ENCODE measurements at places on chromosomes 6 and 20.

DNA sequence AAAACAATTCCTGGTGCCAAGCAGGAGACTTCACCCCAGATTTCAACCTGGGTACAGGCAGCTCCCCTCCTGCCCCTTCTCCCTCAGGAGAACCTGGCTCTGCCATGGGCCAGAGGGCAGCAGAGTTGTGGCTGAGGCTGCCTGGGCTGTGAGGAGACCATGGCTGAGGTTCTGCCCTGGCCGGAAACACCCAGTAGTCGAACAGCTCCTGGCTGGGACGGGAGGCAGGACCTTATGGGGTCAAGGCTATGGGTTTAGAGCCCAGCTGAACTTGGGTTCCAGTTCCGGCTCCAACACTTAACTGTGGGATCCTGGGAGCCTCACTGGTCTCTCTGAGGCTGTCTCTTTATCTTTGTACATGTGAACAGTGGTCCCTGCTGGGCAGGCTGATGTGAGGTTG lies 8.5 kb downstream of the C6orf132 start:
- DNase-seq: no peak

GRCh38 chr6:71457929-71458328 lies 169.3 kb downstream of the OGFRL1 start:
- no peak for DNase-seq

GRCh38 chr20:8509809-8510208 lies 377.7 kb downstream of the PLCB1 start:
- DNase-seq: no peak

DNA sequence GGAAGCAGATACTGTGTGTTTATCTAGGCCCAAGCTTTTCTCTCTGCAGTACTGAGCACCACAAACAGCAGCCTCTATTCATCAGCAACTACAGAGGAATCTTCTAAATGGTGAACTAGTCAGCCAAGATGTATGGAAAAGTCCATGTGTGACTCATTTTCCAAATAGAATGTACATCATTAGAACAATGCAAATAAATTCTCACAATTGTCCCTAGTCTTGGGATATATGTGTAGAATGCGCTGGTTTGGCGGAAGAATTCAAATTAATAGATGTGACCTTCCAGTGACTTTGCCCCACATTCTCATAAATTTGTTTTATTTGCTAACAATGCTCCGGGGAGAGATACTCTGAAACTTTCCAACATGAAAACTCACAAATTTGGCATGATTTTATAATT lies 436.2 kb downstream of the CBLN4 start:
- no peak for DNase-seq

DNA sequence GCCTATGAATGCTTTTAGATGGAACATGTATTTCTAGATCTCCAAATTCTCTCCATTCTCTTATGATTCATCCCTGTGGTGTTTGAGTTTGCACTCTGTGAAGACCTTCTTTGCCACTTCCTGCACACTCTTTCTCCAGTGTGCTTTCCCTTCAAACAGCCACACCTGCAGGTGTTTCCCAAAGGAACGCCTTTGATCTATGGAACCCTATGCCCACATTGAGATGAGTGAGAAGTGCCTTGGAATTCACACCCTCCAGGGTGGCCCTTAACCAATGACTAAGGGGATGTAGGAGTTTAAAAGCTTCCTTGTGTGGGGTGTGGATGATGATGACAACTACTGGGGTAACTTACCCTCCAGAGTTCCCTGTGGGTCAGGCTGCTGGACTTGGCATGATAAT lies 570.1 kb downstream of the DHX35 start:
- no peak for DNase-seq

DNA sequence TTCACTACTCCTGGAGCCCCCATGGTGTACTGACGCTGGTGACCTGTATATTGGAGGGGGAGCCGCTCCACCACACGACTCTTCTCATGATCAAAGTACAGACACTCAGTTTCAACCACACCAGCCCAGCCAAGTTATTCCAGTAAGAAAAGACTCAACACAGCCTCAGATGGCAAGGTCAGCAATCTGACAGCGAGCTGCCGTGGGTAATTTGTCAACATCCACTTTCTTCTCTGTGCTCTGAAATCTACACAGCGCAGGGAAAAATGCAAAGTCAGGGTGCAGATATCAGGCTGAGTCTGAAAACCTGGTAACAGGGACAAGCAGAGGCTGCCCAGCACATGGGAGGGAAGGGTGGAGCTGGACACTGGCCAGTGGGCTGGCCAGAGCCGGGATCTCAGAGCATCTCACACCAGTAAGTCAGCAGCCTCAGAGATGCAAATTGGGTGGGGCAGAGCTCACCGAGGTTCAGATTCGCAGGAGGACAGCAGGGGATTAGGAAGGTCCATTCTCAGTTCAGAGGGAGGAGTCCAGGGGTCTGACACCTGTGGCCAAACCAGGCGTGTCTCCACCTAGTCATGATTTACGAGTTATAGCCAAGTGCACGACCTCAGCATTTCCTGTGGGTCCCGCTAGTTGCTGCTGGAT lies 44.5 kb upstream of the RPS6KA2 start:
- no peak for DNase-seq

DNA sequence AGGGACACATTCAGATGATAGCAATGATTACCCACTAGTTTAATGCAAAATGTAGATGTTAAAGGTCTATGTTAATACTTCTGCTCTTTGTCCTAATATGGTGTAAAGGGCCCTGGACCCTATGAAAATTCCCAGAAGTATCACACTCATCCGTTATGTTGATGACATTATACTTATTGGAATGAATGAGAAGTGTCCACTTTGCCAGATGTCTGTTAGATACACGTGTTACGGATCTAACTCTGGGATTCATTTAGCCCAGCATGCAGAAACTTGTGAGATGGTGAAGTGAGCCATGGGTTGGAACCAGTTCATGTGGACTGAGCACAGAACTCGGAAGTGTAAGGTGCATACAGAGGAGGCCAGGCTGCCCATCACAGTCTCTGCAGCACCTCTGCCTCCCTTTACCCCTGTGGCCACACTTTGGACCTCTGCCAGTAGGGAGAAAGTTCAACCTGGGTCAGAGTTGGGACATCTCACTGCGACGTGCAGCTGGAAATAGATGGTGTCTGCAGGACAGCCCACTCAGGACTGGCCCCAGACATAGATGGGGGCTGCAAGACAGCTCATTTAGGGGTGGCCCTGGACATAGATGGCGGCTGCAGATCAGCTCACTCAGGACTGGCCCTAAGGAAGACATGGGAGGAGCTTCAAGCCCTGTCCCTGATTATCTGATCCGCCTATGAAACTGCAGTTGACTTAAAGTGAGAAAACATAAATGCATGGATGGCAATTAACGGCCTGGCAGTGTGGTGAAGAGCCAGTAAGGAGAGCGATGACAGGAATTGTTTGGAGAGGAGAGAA lies 71.2 kb upstream of the THBS2 start:
- DNase-seq: no peak

DNA sequence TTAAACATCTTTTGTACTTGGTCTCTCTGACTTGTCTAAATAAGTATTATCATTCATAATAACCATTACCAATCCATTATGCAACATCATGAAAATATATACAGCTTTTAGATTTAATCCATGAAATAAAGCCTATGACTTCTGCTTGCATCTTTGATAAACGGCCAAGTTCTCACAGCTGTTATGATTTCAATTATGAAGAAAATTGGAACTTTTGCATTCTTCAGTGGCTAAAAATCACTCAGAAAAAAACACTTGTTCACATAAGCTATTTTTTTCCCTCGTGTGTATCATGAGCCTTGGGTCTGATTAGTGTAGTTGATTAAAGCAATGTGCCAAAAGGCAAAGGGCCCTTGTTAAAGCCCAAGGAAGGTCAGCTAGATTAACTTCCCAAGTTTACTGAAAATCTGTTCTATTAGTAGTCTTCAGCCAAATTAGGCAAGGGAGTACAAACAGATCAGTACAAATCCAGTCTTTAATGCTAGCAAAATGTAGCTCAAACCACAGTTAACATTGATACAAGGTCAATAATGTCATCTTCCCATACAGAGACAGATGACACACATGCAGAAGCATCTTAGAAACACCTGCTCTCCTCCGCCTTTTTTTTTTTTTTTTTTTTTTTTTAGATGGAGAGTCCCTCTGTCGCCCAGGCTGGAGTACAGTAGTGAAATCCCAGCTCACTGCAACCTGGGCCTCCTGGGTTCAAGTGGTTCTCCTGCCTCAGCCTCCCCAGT lies 69.9 kb downstream of the SGK1 start:
- no peak for DNase-seq

GRCh38 chr20:37690626-37691369 lies 3.0 kb upstream of the CTNNBL1 start:
- no peak for DNase-seq
